ENCODE measurements at places on chromosomes 11 and 22.

GRCh38 chr22:50625131-50625567 is 2.8 kb downstream of the ARSA start:
- DNase-seq: no peak

DNA sequence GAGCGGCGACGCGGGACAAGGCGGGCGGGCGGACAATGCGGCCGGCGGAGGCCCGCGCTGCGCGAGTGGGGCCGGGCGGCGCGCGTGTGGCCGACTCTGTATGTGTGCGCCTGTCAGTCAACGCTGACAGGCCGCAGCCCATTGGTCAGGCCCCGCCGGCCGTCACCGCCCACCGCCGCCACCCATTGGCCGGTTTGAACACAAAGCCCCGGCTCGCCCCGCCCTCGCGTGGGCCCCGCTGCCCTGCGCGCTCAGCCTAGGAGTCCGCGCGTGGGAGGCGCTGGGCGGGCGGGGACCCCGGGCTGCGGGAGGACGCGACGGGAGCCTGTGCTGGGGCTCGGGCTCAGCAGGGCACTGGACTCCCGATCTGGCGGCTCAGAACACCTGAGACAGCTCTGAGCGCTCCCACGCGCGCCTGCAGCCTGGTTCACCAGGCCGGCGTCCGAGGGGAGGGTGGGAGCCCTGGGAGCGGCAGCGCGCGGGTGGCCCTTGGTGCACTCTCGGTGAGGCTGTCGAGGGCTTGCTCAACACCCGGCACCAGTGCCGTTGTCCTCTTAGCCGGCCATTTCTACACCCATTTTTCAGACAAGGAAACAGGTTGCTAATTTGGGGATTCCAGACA is at the start of gene SUN2:
Gene SUN2 (minus strand): TSS at position 88 of the 622 bp plus-strand sequence. CDS start 3,370 bp downstream, outside the sequence.
- peak; percentile 76 for DNase-seq

DNA sequence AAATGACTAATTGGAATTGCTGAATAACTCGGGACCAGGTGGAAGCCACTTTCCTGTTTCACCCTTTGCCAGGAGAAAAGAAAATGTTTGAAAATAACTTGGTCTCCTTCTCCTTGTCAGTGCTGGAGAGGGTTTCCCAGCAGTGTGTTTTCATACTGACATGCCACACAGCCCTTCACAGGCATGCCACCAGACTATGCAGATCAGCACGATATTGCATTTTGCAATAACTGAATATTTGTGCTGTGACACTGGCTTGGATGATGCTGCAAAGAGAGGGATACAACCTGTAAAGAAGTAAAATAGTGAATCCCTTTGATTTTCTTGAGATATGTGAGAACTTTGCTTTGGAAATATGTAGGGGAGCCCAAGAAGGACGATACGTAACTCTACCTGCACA is 200.0 kb upstream of the NAV2 start:
- no peak for DNase-seq

DNA sequence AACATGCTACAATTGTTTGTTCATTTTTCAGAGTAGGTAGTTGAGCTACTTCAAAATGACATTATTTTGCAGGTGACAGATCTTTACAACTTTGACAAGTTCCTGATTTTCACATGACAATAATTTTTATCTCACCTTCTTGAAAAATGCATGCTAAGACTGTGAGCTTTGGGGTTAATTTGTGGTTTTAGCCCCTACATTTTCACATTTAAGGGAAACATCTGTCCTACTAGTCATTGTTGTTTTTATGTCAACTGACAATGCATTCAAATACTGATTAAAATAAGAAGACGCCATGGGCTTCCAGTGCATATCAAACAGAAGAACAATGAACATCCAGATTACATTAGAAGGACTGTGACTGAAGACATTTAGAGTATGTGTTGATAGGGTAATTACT is 1470.8 kb upstream of the TENM4 start:
- no peak for DNase-seq

DNA sequence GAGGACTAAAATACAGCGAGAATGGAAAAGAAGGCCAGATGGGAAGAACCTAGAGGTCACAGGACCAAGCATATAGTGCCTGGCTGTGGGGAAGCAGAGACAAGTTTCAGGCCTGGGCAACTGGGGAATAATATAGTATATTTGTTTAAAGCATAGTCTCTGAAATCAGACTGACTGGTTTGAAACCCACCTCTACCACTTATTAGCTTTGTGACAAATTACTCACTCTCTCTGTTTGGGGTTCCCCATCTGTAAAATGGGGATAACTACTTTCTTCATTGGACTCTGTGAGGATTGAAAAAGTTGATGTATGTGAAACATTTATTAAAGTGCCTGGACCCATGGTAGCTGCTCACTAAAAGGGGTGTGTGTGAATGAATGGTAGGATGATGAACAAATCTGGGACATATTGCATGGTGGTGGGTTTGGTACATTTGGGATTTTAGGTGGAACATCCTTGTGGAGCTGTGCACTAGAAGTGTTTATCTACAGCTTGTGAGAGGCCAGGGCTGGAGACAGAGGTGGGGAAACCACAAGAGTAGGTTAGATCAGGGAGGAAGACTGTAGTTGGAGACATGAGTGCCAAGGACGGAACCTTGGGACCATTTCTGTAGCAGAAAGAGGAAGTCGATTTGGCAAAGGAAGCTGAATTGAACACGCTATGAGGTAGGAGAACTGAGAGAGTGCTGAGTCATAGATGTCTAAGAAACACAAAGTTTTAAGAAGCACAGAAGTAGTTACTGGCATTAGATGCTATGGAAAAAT is 52.6 kb downstream of the SWAP70 start:
- peak; percentile 68 for DNase-seq

DNA sequence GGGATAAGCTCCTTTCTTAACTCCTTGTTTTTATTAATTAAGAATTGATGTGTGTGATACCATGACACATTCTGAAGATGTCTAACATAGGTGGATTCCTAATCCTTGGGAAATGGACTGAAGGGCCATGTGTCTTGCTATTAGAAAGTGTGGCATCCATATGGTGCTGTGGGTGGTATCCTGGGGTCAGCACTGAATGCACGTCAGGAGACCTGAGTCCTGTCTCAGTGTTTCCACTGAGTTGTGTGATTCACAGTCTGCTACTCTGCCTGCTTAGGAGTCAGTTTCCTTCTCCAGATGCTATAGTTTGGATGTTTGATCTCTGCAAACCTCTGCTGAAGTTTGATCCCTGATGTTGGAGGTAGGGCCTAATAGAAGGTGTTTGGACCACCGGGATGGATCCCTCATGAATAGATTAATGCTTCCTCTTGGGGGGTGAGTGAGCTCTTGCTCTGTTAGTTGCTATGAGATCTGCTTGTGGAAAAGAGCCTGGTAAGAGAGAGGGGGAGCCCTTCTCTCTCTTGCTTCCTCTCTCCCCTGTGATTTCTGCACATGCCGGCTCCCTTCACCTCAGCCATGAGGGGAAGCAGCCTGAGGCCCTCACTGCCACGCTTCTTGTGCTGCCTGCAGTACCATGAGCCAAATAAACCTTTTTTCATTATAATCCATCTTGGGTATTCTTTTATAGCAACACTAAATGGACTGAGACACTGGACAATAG is 666.5 kb downstream of the NTM start:
- no peak for DNase-seq

DNA sequence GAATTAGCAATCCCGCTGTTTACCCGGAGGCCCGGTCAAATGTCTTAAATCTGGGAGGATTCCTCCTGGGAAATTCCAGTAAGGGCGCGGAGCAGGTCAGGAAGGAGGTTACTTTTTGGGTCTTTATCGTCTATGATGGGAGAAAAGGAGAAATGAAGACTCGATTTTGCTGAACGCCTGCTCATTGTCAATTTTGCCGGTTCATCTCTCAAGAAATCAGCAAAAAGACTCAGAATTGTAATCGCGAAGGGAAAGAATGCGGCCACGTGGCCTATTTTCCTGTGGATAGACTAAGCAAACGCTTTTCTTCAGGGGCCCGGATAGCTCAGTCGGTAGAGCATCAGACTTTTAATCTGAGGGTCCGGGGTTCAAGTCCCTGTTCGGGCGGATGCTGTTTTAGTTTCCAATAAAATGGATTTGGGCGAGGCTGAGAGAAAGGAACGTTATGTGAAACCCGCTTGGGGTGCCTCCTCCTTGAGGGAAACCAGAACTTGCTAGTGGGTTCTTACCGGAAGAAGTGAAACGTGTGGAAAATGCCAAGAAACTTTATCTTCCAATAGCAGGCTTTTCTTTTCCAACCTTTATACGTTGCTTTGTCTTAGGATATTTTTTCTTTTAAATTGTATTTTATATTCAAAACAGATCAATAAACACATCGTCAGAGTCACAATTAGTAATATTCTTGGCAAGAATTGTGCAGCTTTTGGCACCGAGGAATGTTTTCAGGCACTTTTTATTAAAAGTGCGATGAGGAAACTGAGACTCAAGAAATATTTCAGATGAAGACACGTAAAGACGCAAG is 45.0 kb downstream of the OR4D9 start:
- peak; percentile 84 for DNase-seq

DNA sequence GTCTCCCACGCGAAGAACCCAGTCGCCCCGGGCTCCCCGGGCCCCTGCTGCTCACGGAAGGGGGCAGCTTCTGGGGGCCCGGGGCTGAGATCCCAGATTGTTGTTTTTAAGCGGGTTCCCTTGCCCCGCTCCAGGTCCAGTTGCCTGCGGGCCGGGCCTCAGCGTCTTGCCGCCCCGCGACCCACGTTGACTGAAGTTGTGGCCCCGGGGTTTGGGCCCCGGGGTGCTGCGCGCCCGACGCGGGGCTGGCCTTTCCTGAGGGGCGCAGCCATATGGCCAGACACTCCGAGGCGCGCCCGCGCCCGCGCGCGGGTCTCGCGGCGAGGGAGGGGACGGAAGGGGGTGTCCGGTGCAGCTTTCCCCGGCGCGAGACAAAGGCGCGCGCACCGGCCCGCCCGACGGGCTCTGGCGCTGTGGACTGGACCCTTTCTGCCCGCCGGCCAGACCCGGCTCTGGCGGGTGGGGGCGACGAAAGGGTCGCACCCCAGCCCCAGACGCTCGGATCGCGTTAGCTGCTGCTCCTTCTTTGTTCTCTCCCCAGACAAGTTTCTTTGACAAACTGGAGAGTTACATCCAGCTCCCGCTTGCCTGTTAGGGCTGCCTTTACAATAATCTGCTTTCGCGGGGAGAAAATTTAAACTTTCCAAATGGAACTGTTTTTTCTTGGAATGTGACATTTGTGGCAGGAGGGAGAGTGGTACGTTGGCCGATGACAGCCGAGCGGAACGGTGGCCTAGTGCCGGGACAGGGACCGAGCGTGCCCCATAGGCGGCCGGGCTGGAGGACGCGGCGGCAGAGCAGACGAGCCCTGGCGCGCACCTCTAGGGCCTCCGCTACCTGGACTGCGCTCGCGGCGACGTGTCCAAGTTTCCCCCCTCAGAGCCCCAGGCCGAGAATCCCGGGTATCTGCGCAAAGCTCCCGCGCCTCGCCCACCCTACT is 716 bp downstream of the AMOTL1 start:
- DNase-seq: no peak

DNA sequence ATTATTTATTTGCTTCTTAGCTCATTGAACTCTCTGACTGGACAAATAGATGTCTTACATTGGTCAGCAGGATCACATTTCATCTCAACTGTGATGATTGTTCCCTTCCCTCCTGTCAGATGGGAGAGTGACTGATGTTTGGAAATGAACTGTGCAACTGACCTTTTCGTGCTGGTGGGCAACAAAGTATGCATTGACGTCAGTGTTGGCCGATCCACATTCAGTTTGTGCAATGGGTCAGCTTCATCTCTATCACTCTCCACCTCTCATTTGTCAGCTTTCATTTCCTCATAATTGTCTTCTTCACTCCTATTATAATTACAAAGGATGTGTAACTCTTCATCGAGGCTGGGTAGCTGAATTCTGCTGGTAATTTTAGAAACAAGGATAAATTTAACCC is 71.3 kb downstream of the PPP2R1B start:
- DNase-seq: peak; percentile 96

- DNase-seq: no peak
Measured at GRCh38 chr11:110797453-110797852, 85.2 kb upstream of the ARHGAP20 start.

DNA sequence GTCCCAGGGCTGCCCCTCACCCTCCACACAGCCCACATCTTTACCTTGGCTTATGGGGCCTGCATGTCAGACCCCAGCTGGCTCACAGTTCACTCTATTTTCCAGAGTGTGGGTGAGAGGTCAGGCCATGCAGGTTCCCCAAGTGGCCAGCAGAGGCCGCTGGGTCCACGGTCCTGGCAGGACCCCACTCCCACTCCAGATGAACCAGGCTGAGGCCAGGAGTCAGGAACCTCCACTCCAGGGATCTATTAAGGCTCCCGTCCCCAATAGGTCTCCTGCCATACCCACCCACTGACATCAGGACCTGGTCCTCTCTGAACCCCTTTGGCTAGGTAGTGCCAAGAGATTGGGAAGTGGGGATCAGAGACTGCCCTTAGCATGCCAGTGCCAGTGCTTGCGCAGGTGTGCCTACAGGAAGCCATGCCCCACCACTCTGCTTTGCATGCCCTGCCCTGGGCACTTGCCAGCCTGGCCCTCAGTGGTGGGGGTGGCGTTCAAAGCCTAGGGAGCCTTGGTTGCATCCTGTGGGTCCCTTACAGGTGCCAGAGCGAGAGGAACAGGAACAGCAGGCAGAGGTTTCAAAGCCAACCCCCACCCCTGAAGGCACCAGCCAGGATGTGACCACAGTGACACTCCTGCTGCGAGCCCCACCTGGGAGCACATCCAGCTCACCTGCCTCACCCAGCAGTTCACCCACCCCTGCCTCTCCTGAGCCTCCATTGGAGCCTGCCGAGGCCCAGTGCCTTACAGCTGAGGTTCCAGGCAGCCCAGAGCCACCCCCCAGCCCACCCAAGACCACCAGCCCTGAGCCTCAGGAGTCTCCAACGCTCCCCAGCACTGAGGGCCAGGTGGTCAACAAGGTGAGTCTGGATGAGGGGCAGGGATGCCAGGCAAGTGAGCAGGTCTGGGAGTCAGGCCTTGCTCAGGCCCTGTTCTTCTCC is 8.3 kb downstream of the SMTN start:
- DNase-seq: no peak

- DNase-seq: peak; percentile 80
Measured at GRCh38 chr11:126113515-126113957, 50.9 kb upstream of the CDON start.
